ENCODE measurements at places on chromosomes 12 and 14.

DNA sequence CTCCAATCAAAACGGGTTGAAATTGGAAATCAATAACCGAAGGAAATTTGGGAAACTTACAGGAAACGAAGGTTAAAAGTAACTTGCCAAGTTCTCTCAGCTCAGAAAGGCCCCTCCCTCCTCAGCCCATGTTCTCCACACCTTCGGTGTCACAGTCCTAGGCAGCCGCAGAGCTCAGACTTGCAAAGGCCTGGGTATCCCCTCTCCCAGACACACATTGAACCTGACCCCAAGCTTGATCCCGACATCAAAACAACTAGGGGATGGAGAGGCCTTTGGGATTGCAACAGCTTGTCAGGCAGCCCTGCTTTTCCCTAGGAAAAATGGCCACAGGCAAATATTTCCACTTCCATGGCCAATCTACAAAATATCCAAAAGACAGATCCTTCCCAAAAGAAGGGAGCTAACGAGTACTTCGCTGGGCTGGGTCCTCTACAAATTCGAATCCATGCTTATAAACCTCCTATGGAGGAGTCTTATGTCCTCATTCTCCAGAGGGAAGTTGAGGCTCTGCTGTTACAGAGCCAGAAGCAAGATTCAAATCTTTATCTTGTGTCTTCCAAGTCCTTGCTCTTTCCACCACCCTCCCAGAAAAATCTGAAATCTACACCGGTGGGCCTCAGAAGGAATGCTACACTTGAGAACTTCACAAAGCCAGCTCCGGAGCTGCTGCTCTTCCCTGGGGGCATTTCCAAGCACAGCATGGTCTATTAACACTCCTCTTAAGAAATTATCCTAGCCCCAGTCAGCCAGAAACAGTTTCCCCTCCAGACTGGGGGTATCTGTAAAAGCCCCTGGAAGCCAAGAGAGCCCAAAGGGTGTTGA is 35.7 kb upstream of the PNMA1 start:
- no peak for DNase-seq

GRCh38 chr12:119715268-119715620 is 47.3 kb downstream of the PRKAB1 start:
- DNase-seq = no peak

DNA sequence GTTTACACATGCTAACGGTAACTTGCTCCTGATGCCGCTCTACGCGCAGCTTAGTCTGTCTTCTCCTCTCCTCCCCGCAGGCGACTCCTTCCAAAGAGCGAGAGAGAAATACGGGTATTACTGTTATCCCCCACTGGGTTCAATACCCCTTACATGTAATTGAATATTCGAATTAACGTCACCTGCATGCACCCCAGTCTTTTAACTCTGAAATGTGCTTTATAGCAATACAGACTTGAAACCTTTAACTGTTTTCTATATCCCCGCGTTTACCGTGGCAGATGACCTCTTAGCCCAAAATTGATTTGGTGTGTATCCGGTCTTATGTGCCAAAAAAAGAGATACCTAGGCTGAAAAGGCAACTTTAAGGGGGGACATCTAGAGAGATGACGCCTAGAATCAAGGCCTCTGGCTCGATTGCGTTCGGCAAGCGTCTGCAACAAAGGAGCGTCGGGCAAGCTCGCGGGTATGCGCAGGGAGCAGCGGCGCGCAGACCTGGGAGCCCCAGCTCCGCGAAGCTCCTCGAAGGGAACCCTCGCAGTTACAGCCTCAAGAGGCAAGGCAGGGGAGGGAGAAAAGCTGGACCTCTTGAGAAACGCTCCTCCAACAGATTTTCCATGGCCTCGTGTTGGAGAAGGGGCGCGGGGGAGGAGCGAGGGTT is 6.8 kb upstream of the FOXG1 start:
- DNase-seq = no peak

DNA sequence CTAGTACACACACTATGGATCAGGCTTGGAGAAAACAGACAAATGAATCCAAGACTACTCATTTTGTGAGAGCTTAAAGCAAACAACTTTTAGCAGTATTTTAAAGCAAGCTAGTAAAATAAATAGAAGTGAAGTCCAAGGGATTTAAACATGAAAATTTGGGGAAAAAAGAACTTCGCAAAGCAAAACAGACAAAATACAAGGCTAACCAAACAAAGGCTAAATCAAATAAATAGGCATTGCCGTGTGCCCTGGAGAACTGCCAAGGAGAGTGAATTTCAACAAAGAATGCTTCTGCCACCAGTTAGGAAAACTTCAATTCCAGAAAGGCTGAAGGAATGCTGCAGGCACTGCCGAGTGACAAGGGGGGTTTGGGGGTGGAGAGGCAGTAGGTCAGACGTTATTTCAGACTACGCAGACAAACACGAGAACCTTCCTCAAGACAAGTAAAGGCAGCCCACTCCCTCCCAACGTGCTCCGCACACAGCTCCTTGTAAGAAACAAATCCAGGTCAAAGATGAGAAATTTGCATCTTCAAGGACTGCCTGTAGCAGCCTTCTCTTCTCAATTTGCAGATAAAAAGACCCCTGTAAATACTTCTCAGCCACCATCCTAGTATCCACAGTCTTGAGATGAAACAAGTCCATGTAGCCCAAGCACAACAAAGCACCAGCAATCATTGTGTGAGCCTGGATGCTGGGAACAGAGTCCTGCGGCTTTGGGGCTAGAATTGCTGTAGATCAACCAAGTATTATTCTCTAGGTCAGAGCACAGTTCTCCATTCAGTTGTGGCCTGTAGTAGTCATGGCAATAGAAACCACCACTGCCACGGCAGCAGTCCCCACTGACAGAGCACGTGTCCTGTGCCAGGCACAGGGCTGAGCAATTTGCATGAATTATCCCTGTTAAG is 43.3 kb downstream of the EFCAB11 start:
- DNase-seq = no peak

GRCh38 chr12:57248934-57249742 is 1.8 kb downstream of the STAC3 start:
- DNase-seq = no peak

DNA sequence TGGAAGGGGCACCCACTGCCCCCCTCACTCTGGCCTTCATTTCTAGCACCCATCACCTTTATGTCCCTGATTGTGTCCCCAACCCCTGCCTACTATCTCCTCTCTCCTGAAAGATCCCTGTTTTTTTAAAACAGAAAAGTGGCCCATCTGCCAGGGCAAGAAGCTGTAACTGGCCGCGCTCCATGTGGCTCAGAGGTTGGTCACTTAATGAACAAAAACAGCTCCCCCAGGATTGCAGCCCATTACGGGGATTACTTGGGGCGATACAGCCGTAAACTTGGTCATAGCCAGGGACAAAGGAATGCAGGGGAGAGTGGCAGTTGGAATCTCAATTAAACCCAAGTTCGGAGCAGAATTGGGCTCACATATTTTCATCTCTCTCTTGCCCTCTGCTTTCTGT is 34.8 kb upstream of the VSX2 start:
- no peak for DNase-seq

DNA sequence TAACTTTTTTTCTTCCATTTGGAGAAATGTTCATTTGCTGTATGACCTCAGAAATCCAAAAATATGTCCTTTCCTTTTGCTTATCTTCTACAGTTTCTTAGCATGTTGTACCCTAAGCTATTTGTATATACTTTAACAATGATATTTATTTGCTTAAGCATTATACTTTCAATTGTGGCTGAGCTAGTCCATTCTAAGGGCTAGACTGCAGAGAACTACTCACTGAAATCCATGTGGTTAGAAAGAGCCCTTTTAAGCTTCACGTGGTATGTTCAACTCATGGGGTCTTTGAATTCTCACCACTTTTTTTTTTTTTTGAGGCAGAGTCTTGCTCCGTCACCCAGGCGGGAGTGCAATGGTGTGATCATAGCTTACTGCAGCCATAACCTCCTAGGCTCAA is 122.5 kb downstream of the HMGA2 start:
- no peak for DNase-seq

DNA sequence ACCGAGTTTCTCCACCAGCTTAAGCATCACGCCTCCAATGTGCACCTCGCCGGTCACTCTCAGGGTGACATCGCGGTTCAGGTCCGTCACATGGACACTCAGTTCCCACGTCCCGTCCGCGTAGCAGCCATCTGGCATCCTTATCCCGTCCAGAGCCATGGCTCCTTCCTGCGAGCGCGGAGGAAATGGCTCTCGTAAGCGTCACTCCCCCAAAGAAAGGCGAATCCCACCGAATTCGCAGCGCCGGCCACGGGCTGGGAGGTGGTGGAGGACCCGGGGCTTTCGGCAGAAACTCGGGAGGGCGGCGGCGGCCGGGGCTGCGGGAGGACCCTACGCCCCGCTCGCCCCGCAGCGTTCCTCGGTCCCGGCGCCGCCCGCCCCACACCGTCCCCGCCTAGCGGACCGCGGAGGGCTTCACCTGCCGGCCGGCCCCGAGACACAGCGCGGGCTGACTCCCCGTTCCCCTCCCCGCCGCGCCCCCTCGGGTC is 396 bp downstream of the FERMT2 start:
- no peak for DNase-seq

- no peak for DNase-seq
These were observed 66.8 kb upstream of the PTPRQ start for GRCh38 chr12:80377140-80377794.

- DNase-seq = no peak
These were observed 4.0 kb downstream of the ASCL4 start for GRCh38 chr12:107778383-107779025.

GRCh38 chr12:124276337-124276736 is 18.6 kb upstream of the RFLNA start:
- no peak for DNase-seq

GRCh38 chr12:31362115-31362758 is 36.3 kb upstream of the SINHCAF start:
- DNase-seq = no peak

Data from AG04450 (cell line).